A172 (cell line): ENCODE measurements at places on chromosomes 7 and 10. TPM values are rescaled to one million over a fixed set of nuclear protein-coding genes. Genes with fewer than 3 reads are reported as not detected.

Gene ASAH2
- total RNA-seq = 0.46 and 0.83 TPM in 2 replicates

Gene LMTK2
- 8.7 and 9.3 TPM in 2 replicates for total RNA-seq

Gene OR2F2
- total RNA-seq = not detected in 2 replicates

Gene UNC5B
- total RNA-seq = 2.3 and 4.6 TPM in 2 replicates

Gene PNLIPRP3
- 0.22 TPM in 1 of 2 replicates, not detected in the other for total RNA-seq

Gene PDE6C
- not detected in 2 replicates for total RNA-seq
